Stimulated activated CD4-positive, alpha-beta T cell treated with anti-CD3 and anti-CD28 coated beads, Interleukin-15, amount 100 ng/mL, for 1 hour (primary cell): ENCODE measurements at places on chromosomes 2 and 18.

DNA sequence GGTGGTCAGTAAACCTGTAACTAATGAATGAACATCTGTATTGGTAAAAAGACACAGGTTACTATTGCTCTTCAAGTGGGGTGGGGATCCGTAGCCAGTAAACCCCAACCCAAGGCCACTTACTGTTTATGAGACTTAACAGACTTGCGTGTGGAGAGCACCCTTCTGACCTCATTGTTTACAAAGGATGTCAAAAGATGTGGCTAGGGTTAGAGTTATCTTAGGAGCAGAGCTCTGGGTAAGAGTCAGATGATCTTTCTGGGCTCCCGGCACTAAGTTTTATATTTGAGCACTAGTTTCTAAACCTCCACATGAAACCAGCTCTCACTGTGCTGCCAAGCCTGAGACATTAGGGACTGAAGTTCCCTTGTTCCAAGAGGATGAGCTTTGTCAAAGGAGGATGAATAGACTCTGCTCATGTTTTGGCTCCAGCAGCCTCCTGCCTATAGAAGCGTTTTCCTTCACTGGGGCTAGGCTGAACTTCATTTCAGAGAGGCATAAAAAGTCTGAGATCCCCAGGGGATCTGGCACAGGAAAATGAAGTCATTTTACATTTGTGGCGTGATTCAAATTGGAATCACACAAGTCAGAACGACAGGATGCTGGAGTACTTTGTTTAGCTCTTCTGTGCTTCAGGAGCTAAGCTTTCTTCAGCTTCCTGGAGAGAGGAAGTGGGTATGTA, 403.1 kb upstream of the TRIB2 start:
- DNase-seq, result no peak

- no peak for DNase-seq
Observed at GRCh38 chr18:51108330-51108729, 78.3 kb downstream of the SMAD4 start.

- no peak for DNase-seq
Observed at GRCh38 chr2:69163109-69163508, 150.1 kb downstream of the ANTXR1 start.

GRCh38 chr2:37627710-37628109, 43.7 kb downstream of the CDC42EP3 start:
- no peak for DNase-seq

GRCh38 chr2:7539760-7540159, 622.5 kb downstream of the RNF144A start:
- no peak for DNase-seq

DNA sequence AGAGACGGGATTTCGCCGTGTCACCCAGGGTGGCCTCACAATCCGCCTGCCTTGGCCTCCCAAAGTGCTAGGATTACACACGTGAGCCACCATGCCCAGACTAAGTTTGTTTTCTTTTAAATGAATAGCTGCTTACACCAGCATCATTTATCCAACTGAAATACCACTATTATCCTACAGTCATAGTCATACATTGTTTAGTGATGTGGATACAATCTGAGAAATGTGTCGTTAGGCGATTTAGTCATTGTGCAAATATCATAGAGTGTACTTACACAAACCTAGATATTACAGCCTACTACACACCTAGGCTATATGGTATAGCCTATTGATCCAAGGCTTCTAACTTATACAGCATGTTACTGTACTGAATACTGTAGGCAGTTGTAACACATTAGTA, 10.3 kb downstream of the ZC3H15 start:
- DNase-seq, result no peak
